Calu3 (cell line): ENCODE measurements at places on chromosomes 6 and 20. TPM values are rescaled to one million over a fixed set of nuclear protein-coding genes. Genes with fewer than 3 reads are reported as not detected.

DNA sequence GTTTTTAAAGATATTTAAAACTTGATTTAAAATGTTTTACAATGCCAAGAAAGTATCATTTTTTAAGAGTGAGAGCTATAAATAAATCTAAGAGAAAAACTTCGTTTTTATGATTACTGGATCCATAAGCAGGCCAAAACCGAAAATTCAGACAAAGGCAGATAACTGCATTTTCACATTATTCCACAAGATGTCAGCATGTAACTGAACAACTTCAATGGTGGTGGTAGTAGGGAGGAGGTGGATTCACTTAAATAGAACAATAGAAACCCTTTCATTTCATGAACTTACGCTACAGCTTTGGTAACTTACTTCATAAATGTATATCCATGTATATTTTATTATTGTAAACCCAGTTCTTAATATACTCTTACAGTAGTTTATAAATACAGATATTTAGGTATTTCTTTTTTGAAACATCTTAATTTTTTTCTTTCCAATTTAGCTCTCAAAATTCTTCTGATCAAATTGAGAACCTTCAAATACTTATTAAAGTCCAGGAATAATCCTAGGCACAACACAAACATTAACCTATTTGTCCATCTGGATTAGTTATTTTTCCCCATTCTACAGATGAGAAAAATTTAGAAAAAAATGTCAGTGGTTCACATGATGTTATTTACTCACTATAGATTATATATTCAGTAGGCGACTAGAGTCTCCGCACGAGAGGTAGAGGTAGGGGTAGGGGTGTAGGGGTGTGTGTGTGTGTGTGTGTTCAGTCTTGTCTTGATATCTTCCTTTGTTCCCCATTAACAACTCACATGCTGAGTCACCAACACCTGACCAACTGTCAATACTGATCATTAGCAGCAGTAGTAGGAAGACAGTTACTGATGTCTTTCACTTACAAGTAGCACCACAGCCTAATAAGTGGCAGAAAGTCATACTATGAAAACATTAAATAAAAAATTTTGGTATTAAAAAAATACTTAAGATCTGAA is 111.5 kb downstream of the ARHGAP18 start:
- DNase-seq: peak; percentile 21

- no peak for DNase-seq
Measured at GRCh38 chr6:29597184-29597583, 12.3 kb downstream of the OR2H2 start.

DNA sequence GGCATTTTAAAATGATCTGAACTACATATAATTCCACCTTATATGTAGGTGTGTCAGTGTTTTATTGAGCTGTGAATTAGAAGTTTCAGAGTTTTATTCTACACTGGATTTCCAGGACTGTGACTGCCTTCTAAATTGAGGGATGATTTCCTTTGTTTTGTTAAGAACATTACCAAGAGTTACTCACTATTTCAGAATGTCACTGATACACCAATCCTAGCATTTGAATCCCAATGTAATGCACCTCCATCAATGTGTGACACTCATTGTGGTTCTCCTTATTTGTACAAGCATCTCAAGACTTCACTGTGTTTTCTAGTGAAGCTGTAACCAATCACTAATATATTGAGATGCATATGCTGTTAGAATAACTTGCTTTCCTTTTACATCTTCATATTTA is 86.8 kb downstream of the PLCB1 start:
- no peak for DNase-seq

DNA sequence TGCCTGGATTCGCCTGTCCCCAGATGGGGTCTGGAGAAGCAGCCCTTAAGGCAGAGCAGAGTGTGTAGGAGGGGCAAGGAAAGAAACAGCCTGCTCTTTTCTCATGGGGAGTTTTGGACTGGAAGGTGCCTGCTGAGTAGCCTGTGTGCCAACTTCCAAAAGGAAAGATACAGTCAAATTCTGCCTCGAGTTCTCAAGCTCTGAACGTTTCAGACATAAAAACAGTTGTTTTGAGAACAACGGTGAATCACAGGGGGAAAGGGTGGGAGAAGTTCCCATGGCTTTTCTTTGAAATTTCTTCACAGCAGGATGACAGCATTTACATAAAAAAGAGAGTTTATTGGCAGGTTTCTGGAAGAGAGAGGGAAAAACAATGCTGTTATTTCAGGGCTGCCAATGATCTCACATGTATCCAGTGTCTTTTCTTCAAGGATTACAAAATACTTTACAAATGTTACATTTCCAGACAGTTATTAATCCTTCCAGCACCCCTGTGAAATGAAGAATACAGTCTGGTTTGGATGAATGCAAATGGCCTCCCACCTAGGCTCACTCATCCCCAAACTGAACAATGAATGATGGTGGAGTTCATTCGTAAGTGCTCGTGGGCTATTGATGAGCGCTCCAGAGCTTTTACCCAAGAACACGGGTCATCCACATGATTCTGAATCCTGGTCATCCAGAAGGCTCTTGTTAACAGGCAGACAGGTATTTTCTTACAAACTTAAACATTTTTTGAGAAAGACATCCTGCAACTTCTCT is 33.8 kb upstream of the ECI2 start:
- DNase-seq: no peak

DNA sequence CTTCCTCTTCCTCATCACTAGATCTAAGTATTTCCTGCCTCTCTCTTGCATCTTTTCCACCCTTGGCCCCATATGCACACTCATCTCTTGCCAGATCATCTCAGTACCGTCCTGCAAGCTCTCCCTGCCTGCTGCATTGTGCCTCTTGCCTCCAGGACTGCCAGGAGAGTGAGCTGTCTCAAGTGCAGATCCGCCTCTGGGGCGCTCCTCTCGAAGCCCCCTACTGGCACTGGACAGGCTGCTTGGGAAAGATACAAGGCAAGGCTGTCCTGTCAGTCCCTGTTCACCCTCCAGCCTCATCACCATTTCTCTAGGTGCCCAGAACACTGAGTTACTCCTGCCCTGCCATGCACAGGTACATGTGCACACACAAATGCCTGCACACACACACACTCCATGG is 10.2 kb downstream of the SYNDIG1 start:
- DNase-seq: no peak

- DNase-seq: no peak
Measured at GRCh38 chr6:143772116-143773086, 70.7 kb upstream of the LTV1 start.

- no peak for DNase-seq
Measured at GRCh38 chr6:65979120-65979519, 272.1 kb upstream of the EYS start.

DNA sequence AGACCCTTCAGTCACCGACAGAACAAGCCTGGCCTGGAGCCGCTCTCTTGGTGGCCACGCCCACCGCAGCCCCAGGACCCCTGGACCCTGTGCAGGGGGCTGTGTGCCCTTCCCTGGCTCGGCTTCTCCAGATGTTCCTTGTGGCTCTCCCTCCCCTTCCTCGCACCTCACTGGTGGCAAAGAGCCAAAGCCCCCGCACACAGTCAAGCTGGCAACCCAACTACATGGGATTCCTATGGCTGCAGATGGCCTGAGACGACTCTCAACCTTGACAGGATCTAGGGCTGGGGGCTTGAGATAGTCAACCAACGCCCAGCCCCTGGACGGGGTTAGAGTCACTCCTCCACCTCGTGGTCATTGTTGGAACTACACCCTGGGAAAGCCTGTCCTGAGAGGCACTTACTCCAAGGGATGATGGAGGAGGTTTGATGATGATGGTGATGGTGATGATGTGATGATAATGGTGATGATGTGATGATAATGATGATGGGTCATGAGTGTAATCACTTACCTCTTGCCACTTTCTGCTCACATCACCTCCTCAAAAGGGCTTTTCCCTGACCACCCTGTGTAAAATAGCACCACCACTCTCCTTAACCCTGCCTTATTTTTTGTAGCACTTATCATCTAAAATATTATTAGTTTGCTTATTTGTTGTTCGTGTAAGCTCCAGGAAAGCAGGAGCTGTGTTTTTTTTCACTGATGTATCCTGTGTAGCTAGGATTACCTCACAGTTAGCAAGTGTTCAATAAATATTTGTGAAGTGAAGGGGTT is 278.4 kb downstream of the LRFN2 start:
- DNase-seq: peak; percentile 82

DNA sequence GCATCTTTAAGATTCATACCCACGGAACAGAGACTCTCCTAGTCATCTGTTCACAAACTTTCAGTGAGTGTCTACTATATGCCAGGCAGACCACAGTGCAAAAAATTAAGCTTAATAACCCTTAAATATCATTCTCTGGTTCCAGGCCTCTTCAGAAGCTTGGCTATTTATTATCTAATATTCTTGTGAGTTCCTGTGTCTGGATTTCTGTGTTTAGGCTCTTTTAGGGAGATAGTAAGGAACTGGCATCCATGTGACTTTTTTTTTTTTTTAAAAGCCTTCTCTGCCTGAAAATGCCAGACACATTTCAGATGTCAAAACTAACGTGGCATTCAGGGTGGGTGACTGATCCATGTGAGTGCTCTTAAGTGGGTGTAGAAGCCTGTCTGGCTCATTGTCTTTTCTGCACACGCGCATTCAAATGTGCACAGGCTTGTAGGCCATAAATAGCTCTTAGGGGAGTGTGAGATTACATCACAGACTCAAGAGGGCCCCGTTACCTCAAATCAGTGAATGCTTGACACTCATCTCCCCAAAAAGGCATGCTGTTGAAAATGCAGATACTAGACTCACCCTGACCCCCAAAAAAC is 141.9 kb downstream of the GMPR start:
- no peak for DNase-seq

GRCh38 chr6:97656236-97656635 is 373.2 kb upstream of the MMS22L start:
- no peak for DNase-seq

Gene DPPA5
- not detected in 2 replicates for total RNA-seq
